ENCODE measurements at places on chromosomes 16 and 17.
A peak's percentile ranks its signal among the peaks of the same experiment; 100 is the strongest.

DNA sequence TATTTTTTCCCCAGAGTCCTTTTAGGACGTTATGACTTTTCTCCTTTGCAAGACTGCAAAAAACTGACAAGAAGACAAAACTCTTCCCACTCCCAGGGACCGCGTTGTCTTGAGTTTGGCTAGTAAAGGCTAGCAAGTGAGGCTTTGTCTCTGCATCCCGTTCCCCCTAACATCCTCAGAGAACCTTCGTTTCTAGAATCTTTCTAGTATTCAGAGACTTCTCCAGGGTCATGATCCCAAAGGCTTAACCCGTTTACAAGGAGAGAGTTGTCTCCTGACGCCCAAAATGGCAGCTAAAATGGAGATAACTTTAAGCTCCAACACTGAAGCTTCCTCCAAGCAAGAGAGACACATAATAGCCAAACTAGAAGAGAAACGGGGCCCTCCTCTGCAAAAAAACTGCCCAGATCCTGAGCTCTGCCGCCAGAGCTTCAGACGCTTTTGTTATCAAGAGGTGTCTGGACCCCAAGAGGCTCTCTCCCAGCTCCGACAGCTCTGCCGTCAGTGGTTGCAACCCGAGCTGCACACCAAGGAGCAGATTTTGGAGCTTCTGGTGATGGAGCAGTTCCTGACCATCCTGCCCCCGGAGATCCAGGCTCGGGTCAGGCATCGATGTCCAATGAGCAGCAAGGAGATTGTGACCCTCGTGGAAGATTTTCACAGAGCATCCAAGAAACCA lies 843 bp downstream of the ZNF174 start:
- DNase-seq = no peak

DNA sequence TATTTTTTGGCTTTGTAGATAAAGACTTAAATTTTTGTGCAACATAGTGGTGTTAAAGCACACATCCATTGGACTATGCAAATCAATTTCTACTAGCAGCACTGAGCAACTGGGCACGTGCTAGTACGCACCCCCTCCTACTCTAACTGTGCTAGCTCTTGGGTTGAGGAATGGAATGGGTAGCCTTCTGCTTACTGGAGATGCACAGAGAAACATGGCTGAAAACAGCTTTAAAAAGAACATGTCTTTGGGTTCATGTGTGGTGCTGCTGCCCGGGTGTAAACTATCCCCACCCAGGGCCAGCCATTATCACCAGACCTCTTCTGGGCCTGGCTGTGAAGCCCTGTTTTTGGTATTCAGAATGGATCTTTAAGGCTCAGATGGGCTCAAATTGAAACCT lies 7.3 kb downstream of the ESRP2 start:
- no peak for DNase-seq

DNA sequence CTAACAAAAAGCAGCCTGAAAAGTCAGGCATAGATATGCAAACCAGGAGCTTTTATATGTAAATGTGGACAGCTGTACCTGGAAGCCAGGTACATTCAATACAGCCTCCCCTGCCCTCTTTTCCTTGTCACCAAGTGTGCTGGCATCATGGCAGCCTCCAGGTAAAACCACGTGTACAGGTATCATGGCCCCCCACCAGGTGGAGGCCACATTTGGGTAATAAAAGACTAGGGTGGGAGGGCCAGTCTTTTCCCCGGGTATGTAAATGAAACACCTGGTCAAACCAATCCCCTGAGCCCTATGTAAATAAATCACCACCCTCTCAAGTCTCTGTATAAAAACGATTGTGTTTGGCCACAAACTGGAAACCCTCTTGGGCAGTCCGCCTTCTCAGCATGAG lies 226.4 kb upstream of the GOT2 start:
- DNase-seq = no peak

- DNase-seq = no peak
Measured at GRCh38 chr17:39235555-39236449, 10.1 kb upstream of the STAC2 start.

DNA sequence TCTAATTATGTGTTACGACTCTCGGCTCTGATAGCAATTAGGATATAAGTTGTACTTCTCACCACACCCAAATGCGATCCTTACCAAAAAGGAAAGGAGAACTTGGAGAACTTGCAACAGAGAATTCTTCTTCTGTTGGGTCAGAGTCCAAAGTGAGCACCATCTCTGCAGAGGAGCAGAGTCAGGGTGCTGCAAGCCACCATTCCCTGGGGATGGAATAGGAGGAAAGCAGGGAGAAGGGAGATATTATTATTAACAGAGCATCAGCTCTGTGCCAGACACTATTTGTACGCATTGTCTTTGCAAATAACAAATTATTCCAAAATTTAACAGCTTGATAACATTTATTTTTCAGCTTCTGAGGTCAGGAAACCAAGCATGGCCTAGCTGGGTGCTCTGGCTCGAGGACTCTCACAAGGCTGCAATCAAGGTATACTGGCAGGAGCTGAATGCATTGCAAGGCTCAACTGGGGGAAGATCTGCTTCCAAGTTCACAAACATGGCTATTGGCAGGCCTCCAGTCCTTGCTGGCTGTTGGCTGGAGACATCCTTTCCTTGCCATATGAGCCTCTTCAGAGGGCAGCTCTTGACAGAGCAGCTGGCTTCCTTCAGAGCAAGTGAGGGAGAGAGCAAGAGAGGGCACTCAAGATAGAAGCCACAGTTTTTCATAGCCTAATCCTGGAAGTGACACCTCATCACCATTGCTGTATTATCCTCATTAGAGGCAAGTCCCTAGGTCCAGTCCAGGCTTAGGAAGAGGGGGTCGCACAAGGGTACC lies 296.2 kb upstream of the CDH5 start:
- peak; percentile 31 for DNase-seq

- peak; percentile 90 for DNase-seq
Measured at GRCh38 chr17:75587675-75588595, at the start of gene MYO15B. Gene MYO15B (plus strand): TSS chr17:75587800. CDS start chr17:75588058, 258 bp downstream.

GRCh38 chr16:11175787-11176341 lies 80.1 kb downstream of the SOCS1 start:
- no peak for DNase-seq

GRCh38 chr16:88070989-88071625 lies 119.9 kb downstream of the BANP start:
- DNase-seq = no peak

DNA sequence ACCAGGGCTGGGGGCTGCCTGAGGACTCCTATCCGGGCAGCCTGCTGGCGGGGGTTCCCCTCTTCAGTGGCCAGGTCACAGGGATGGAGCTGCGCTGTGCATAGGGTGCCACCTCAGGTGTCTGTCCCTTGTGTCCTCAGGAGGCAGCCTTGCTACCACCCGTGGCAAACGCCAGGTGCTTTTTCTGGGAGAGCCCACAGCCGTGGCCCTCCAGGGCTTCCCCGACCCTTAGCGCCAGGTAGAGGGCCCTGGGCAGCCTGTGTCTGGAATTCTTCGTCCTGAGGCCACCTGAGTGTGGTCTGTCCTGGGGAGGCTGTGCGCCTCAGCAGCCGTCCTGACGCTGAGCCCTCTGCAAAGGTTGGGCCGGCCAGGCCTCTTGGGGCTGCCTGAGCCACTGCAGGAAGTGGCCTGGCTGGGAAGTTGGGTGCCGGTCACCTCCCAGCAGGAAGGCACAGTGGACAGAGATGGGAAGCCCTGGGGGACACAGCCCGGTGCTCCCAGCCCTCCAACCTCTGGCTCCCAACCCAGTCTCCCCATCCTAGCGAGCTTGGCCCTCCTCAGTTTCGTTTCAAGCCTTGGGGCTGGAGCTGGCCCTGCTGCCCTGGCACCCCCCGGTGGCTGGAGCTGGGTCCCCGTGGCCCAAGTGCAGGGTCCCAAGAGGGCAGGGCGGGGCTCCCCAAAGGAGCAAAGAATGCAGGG lies 7.6 kb upstream of the BAIAP3 start:
- DNase-seq = no peak

DNA sequence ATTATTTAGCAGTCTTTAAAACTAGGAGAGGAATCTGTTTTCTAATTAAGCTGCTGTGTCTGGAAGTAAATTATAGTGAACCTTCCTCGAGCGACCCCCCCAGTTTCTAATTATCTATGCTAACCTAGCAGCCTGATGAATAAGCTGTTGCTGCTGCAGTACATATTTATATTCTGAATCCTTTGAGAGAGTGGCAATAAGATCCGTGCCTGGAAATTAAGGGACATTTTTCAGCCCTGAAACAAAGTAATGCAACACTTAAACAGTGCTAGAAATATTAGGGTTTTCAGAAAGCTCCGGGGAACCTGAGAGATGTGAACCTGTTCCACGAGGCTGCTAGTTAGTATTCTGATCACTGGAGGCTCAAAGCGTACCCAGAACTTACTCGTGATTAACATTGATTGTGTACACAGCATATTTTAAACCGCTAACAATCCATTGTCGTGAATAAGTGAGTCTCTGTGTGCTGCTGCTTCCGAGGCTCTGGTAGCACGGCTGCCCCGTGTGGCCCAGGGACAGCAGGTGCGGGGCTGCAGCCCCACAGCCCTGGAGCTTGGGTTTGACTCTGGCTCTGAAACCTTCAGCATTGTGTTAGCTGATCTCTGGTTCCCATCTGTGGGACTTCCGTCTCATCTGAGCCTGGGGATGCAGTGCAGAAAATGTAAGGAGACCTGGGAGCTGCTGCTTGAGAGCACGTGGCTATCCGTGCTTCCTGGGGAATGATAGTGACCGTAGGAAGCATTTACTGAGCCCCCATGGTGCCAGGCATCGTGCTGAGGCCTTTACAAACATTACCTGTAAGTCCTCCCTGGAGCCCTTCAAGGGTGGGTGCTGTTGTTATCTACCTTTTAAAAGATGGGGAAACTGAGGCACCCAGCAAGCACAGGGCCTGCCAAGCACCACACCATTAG lies 190.9 kb upstream of the CHMP6 start:
- DNase-seq = no peak

DNA sequence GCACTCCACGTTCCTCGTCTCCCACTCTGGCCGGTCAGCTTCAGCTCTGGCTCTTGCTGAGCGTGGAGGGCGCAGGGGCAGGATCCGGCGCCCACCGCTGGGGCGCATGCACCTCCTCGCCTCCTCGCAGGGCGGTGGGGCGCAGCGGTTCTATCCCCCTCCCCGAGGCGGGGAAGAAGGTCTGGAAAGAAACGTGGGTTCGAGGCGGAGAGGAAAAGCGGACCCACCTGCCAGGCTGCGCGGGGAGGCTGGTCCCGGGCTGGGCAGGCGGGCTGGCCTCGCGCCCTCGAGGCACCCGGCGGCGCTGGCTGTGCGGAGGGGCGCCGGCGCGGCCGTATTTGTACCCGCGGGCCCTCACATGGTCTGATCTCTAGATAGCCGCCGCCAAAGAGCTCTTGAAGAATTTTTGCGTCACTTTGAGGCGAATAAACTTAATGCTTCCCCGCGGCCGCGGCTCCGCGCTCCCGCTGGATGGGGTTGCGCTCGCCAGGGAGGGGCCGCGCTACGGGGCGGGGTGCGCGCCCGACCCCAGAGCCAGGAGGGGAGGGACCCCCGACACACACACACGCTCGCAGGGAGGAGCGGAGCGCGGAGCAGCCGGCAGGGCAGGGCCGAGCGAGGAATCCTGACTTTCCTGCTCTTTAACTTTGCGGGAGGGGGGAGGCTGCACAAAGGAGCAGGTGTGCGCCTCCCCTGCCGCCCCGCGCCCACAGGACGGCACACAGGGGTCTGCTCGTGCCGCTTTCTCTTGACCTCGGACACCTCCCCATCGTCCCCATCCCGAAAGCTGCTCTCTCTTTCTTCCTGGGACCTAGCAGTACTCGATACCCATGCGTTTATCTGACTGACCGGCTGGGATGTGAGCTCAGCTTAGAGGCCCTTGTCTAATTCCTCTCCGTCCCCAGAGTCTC lies at the start of gene SLC6A4:
TSS of gene SLC6A4 (minus strand) at position 312 of the 911 bp plus-strand sequence. CDS start 13,739 bp downstream, outside the sequence.
- no peak for DNase-seq

GRCh38 chr17:2077040-2077439 lies 22.1 kb downstream of the HIC1 start:
- no peak for DNase-seq

GRCh38 chr16:80611171-80611929 lies 70.6 kb downstream of the DYNLRB2 start:
- DNase-seq = no peak

GRCh38 chr16:73433731-73434307 lies 385.9 kb upstream of the ZFHX3 start:
- DNase-seq = no peak

GRCh38 chr16:80046261-80046660 lies 445.7 kb upstream of the MAF start:
- DNase-seq = no peak

DNA sequence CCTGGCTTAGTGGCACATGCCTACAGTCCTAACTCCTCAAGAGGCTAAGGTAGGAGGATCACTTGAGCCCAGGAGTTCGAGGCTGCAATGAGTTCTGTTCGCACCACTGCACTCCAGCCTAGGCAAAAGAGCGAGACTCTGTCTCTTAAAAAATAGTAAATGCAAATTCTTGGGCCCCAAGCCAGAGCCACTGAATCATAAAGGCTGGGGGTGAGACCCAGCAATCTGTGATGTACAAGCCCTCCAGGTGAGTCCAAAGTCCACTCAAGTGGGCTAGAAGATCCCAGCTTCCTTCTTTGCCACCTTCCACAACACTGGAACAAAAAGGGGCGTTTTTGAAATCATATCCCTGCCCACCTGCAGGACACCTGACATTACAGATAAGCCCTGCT lies 16.9 kb downstream of the TRIM25 start:
- DNase-seq = no peak

- no peak for DNase-seq
Measured at GRCh38 chr17:13584701-13585080, 17.0 kb downstream of the HS3ST3A1 start.

GRCh38 chr16:49745311-49745747 lies 110.6 kb downstream of the ZNF423 start:
- no peak for DNase-seq

- DNase-seq = no peak
Measured at GRCh38 chr17:30002088-30002487, 60.7 kb downstream of the EFCAB5 start.

- DNase-seq = no peak
Measured at GRCh38 chr17:55727920-55728319, 5.3 kb upstream of the TMEM100 start.

GRCh38 chr17:32629563-32630190 lies 142.9 kb downstream of the CDK5R1 start:
- no peak for DNase-seq

GRCh38 chr16:1169285-1170075 lies 16.6 kb downstream of the CACNA1H start:
- DNase-seq = peak; percentile 39

DNA sequence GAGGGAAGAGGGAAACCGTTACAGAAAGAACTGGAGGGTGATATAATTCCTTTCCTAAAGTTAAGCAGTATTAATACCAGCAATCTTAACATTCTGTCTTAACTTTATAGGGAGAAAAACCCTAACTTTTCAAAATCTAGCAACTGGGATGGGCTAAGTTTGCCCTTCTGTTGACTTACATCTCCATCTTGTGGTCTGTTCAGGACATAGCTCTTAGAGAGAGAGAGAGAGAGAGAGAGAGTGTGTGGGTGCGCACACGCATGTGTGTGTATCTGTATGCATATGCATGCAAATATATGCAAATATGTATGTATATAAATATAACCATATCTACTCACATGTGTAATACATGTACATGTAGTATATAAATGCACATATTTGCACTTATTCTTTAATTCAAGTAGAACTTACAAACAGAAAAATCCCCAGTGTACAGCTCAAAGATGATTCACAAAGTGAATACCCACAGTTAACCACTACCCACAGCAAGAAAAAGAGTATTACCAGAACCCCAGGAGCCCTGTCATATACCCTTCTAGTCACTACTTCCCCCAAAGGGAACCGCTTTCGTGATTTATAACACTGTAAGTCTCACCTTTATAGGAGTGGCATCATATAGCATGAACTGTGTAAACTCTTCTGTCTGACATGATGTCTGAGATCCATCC lies 46.5 kb downstream of the STX8 start:
- DNase-seq = no peak

GRCh38 chr16:83054283-83054682 lies 427.5 kb downstream of the CDH13 start:
- no peak for DNase-seq
